Stimulated activated CD8-positive, alpha-beta memory T cell treated with anti-CD3 and anti-CD28 coated beads, Interleukin-4, amount 100 ng/mL, for 48 hours (primary cell): ENCODE measurements at places on chromosomes 2 and 18.

DNA sequence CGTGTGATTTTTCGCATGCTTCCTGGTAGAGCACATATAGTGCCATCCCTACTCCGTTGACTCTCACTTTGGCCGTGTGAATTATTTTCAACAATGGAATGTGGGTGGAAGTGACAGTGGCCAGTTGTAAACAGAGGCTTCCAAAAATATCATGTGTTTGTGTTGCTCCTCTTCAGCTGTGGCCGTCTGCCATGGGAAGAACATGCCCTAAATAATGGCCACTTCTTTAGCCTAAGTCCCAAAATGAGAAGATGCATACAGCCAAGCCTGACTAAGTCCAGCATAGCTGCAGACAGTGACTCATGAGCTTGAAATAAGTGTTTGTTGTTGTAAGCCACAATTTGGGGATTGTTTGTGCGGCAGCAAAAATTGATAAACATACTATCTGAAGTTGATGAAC is 8.9 kb upstream of the GALNT1 start:
- DNase-seq = no peak

DNA sequence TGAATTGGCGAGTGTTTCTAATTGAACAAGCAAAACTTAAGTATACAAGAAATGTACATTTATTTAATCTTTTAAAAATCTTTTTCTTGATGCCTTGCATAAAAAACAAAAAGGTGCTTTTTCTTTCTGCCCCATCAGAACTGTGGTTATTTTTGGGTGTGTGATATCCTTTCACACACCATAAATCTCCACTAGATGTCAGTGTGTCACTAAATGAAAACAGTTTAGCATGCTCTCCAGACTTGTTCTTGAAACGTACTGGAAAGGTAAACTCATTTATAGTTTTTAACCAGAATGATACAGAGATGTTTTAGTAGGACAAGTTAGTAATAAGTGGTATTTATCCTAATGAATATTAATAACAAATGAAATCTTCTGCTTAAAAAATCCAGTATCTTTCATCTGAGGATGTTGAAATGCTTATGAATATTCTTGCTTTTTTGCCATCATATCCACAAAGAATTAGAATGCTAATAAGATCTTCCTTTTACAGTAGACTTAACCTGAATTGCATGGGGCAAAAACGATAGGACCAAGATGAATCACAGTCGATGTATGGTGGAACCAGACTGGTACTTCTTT is 96.8 kb downstream of the UBE2E3 start:
- no peak for DNase-seq

DNA sequence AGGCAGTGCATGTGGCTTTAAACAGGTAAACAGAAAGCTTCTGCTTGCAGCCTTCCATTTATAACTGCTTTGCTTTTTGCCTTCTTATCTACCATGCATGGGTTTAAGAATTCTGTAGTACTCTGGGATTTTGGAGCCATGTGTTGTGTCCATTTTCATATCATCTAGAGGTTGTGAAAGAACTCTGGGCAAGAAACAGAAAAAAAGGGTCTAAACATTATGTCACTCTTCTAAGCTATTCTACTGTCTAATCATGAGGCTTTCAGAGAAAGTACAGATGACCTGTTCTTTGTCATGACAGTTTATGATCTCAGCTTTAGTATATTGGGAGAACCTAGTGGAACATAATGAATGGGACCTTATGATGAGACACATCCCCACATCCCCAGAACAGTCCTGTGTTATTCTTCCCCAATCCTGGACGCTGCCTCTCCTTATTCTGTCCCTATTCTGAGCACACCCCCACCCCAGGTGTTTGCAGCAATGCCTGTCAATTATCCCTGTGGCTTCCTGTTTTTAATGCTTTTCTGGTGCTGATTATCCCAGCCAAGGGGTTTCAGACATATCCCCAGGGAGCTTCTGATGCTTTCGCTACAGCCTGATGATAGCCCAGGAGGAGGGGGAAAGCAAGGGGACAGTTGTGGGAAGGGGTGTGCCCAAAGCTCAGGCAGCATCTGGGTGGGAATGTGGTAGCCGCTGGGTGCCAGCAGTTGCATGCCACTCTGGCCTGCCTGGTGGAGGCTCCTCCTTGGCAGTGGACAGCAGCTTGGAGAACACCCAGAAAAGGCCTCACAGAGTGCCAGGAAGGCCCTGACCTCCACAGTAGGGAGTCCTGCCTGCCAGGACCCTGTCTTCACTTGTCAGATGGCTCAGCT is 169.5 kb upstream of the MAP3K20 start:
- DNase-seq = no peak

DNA sequence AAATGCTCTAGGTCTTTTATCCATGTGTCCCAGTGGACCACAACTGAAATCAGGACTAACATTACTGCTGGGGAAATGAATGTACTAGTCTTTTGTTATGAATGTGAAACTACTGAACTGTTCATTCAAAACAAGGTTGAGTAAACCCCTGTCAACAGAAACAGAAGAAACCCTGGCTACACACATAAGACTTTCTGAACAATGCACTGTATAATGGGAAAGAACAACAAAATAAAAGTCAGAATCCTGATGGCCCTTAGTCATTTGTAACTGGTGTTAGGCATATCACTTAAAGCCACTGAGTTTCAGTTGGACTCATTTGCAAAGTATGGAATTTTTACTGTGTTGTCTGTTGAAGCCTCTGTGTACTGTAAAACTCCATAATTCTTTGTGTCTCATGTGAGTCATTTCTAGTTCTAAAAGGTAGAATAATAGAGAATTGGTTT is 77.0 kb upstream of the UBXN4 start:
- DNase-seq = no peak

- DNase-seq = no peak
Observed at GRCh38 chr2:54459037-54459441, 2.9 kb downstream of the SPTBN1 start.

GRCh38 chr18:28044036-28044435 is 132.9 kb downstream of the CDH2 start:
- no peak for DNase-seq

DNA sequence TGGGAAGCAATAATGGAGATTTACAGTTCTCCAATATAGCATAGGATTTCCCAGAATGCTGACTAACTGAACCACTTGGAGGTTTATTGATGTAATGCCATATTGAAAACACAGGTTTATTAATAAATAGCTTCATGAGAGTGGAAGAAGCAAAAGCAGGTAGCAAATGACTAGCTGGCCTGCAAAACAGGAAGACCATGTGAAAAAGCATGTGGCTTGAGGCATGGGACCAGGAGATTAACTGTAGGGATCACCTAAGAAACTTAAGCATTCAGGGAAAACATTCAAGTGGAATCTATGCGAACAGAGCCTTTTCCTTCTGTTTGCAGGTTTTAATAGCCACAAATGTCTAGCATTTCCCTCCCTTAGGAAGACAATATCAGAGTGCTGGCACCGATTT is 679.7 kb downstream of the ZEB2 start:
- no peak for DNase-seq

DNA sequence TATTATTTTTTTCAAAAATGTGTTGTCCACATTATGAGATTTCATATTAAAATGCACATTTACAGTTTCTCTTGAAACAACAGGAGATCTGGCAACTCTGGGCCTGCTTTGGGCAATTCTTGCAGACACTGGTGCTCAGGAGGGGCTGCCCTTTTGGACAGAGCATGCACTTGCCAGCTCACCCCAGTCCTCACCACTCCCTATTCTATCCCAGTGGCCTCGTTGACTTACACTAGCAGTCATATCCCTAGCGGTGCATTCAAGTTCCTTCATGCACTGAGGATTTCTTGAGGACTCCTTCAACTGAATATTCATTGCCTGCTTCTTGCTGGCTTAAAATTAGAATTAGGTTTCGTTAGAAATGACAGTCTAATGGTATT is 87.9 kb upstream of the FHL2 start:
- no peak for DNase-seq

GRCh38 chr18:68679528-68679927 is 35.4 kb downstream of the TMX3 start:
- no peak for DNase-seq

GRCh38 chr2:10265329-10266132 is 37.2 kb upstream of the HPCAL1 start:
- no peak for DNase-seq
